Myocyte (in vitro differentiated cells): ENCODE measurements at places on chromosomes 6 and 20.

GRCh38 chr6:135753196-135753595, 98.3 kb upstream of the PDE7B start:
- no peak for DNase-seq

- no peak for DNase-seq
Measured at GRCh38 chr6:39196673-39197091, 32.6 kb downstream of the KCNK5 start.

DNA sequence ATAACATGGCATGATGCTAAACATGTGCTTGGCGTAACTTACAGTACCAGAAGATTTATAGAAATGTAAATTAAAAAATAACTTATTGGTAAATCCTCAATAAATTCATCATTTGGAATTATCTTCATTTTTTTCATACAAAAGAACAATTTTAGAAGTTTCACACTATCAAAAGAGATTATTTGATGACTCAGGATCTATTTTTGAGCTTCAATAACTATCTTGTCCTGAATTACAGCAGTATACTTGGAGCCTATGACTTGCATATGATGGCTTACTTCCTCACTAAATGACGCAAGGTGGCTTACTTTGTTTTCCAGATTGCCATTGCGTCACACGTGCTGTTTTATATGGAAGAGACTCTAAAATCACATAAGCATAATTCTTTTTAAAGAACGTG, 49.2 kb downstream of the KHDRBS2 start:
- DNase-seq: no peak

DNA sequence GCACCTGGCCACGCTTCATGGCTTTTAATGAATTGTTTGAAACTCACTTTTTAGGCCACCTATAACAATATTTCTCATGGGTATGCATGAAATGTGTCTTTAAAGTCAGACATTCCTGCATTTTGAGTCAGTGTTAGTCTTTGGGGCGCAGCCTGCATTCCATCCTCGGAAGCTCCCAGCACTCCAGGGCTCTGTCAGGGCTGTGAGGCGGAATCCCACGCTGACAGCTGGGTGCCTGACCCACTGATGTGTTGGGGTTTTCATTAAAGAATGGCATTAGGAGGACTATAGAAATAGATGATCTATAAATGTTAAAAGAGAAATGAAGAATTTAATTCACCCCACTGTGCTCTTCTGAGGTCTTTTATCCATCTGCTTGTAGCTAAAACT, 16.2 kb upstream of the CLDN20 start:
- peak; percentile 81 for DNase-seq

- DNase-seq: no peak
Measured at GRCh38 chr6:26231006-26231587, 133.9 kb upstream of the BTN3A2 start.

GRCh38 chr6:128350416-128351254, 169.8 kb downstream of the PTPRK start:
- peak; percentile 33 for DNase-seq

- peak; percentile 47 for DNase-seq
Measured at GRCh38 chr6:154805288-154805911, 72.2 kb downstream of the SCAF8 start.

DNA sequence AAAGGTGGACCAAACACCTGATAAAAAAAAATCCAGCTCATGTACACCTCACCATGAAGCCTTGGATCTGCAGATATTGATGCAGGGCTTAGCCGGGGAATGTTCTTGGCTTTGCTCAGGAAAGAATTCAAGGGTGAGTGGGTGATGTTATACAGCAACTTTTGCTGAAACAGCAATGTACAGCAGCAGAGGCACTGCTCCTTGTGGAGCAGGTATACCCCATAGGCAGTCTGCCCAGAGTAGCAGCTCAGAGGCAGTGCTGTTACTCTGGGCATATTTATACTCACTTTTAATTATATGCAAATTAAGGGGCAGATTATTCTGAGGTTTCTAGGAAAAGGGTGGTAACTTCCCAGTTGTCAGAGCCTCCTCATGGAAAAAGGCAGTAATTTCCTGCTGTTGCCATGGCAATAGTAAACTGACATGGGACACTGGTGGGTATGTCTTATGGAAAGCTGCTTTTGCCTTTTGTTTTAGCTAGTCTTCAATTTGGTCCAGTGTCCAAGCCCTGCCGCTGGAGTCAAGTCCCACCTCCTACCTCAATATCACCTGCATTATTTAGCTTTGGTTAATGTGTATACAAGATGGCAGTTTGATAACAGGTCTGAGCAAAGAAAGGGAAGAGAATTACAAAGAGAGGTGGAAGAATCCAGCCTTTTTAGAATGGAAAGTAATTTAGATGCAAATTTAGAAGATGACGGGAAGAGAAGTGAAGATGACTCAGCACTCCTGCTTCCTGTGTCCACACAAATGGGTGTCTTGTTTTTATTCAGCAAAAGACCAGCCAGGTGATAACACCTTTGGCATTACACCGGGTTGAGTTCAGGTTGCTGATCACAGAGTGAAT, 110.1 kb upstream of the JAG1 start:
- DNase-seq: no peak

DNA sequence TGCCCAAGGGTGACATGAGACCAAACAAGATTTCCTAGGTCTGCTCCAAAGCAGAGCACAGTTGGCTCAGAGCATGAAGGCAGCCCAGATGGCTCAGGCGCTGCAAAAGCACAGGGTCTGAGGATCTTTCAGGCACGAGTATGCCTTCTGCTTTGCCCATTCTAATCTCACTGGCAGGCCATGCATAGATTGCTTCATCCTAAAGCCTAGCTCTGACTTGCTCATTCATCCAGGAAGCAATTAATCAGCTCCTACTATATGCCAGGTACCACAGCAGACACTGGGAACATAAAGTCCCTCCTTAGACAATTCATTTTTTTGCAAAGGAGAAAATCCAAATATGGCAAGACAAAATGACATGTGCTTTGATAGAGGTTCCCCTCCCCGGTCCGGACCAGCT, 31.2 kb downstream of the GPLD1 start:
- DNase-seq: no peak

GRCh38 chr6:43907789-43908472, 137.9 kb downstream of the VEGFA start:
- no peak for DNase-seq

DNA sequence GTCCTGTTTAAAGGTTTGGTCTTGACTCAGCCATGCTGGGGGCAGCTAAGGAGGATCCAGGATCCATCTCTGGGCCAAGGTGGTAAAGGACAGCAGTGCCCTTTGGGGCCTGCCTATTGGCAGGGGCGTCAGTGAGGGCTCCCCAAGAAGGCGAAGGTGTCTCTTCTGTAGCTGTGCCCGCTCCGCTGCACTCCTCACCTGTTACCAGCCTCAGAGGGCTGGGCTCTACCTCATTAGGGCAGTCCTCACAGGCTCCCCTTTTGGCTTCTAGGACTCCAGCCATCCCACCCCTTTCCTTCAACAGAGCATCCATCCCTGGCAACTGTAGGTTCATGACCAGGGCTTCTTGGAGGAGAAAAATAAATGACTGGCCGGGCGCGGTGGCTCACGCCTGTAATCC, 10.3 kb downstream of the FRS3 start:
- no peak for DNase-seq

DNA sequence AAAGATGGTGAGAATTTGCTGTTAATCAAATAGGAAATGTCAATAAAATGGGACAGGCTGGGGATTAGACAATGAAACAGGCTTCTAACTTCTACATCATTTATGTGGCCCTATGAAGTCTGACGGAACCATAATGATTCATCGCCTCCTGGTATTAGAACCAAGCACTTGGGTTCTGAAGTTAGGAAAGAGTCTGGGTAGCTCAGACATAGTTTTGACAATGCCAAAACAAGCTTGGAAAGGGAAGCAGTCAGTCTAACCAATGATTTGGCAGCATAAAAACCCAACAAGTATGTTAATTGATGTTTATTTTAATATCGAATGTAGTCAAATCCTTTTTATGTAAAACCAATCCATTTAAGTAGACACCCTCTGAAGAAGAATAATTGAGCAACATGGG, 160.8 kb upstream of the RSPO3 start:
- no peak for DNase-seq

DNA sequence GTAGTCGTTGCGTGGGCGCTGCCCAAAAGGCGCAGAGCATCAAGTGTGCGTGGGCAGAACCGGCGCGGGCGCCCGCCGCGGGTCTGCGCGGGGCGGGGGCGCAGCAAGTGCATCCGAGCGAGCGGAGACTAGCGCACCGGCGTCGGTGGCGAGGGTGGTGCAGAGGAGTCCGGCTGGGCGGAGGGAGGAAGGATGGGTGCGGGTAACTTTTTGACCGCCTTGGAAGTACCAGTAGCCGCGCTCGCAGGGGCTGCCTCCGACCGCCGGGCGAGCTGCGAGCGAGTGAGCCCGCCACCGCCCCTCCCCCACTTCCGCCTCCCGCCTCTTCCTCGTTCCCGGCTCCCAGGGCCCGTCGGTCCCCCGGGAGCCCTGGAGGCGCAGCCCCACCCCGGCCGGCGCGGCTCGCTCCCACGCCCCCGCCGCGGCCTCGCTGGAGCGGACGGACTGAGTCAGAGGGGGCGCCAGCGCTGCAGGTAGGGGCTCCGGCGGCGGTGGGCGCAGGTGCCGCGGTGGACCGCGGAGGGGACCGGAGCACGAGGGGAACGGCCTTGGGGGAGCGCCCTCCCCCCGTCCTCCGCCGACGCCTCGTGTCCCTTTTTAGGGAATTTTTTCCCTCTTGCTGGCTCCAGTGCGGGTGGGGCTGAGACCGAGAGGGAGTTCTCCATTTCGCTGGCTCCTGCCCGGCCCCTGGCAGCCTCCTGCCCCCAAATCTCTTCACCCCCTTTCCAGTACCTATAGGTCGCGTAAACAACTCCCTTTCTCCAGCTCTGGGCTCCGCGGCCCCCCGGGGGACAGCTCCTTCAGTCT, 1.6 kb upstream of the DBNDD2 start:
- peak; percentile 24 for DNase-seq

- DNase-seq: no peak
Measured at GRCh38 chr6:161130541-161130940, 139.0 kb downstream of the MAP3K4 start.

DNA sequence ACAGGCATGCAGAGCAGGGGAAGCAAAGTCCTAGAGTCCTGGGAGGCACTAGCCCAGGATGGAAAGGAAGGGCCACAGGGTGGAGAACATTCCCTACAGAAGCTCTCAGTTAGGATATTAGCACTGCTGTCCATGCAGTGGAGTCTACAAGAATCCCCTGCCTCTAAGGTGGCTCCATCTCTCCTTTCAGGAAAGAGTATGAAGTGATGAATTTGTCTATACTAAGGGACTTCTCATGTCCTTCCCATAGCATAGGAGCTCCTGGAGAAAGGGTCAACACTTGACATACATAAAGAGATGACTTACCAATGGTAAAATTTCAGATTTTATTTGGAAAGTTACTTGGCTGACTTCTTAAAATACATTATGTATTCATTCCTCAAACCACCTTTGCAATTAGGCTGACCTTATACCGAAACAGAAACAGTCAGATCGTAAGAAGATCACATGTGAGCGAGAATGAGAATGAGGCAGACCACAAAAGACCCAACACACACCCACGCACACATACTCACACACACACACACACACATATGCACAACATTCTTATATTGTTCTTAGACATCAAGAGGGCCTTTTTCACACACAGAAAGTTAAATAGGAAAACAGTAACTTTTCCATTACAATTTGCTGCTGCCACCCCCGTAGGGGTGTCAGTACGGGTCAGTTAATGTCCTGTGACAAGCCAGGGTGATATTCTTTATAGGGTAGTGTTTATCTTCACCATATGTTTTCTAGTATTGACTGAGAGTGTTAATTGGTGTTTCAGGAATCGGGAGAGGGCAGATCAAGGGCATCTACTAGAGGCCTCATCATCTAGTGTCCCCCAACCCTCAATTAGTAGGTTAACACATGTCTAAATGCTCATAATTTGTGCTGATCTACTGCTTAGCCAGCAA, 159.4 kb downstream of the FAXC start:
- no peak for DNase-seq

DNA sequence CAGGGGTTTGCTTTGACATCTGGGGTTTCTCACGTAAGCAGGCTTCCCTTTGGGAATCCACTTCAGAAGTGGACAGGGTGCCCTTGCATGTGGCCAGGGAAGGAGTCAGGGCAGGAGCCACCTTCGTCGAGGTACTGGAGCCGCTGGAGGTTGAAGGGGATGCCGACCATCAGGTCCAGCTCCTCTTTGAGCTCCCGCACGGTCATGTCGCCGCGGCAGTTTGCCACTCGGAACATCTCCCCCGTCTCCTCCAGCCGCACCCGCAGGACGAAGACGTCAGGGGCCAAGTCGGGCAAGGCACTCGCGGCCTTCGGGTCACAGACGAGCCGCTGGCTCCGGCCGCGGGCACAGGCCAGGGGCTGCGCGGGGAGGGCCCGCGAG, 360 bp downstream of the ANKRD60 start:
- no peak for DNase-seq

- DNase-seq: peak; percentile 69
Measured at GRCh38 chr20:3786126-3786484, 435 bp downstream of the CENPB start.

GRCh38 chr20:3037654-3038053, 5.8 kb upstream of the GNRH2 start:
- DNase-seq: no peak

DNA sequence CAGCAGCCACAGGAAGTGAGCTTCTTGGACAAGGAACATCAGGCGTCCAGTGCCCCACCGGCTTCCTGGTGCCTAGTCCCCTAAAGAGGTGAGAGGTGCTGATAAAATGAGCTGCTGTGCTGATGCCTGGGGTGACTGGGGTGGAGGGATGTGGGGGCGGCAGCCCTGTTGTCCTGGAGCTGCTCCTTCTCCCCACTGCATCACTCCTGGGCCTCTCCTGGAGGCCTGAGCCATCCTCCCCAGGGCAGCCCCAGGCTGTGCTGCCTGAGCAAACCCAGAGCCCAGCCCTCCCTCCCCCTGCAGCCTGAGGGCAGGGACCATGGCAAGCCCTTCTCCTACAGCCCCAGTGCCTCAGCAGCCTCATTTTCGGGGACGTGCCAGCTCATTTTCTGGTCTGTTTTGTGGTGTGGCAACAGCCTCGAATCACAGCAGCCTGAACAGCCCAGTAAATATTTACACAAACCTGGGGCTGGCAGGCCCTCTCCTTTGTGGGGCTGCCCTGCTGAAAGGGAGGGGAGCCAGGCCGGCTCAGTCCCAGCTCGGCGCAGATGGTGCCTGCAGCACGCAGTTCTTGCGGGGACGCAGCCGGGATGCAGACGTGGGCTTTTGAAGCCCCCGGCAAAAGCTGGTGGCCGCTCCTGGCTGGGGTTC, 259.9 kb downstream of the DLL1 start:
- DNase-seq: no peak

- DNase-seq: no peak
Measured at GRCh38 chr6:26215585-26216358, 128.5 kb downstream of the HFE start.

- DNase-seq: peak; percentile 5
Measured at GRCh38 chr6:11008821-11009220, 35.3 kb downstream of the ELOVL2 start.

GRCh38 chr6:109182578-109182977, 87.3 kb downstream of the CEP57L1 start:
- peak; percentile 75 for DNase-seq
